CMK (cell line): ENCODE measurements at places on chromosomes 16 and 17.

- no peak for DNase-seq
These were observed 287.8 kb downstream of the UTP18 start for GRCh38 chr17:51548125-51548524.

- no peak for DNase-seq
These were observed 475 bp upstream of the AMDHD2 start for GRCh38 chr16:2519711-2520080.

GRCh38 chr16:74929636-74930035, 55.3 kb downstream of the WDR59 start:
- DNase-seq, result no peak

- peak; percentile 80 for DNase-seq
These were observed 279.8 kb upstream of the GOT2 start for GRCh38 chr16:59013930-59014329.
